ENCODE measurements at places on chromosomes 12 and 14. TPM values are rescaled to one million over a fixed set of nuclear protein-coding genes. Genes with fewer than 3 reads are reported as not detected.

ZBTB1 gene
- total RNA-seq = 20.2 TPM

- no peak for DNase-seq
These were observed 19.3 kb upstream of the KIF26A start for GRCh38 chr14:104119119-104119487.

DNA sequence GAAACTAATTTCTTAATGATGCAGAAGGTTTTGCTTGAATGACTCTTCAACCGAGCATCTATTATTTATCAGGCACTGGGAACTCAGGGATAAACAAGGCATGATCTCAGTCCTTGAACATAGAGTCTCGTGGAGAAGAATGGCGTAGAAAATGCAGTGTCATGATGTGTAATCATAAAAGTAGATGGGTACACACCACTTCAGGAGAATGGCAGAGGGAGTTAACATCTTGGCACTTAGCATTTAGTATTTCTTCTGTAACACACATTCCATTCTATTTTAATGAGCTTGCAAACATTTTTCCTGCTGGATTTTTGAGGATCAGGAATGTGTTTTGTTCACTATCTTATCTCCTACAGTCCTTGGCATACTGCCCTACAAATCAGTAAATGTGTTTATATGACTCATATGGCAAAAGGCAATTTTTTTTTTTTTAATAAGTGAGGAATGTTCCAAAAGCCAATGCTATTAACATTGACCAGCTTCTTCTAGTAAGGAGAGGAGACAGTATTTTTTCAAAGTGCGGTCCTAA lies 3.8 kb downstream of the TXNRD1 start:
- DNase-seq = peak; percentile 98

- DNase-seq = no peak
These were observed 66.5 kb upstream of the DDX11 start for GRCh38 chr12:31007153-31007495.

GRCh38 chr14:67510121-67510520 lies 21.6 kb upstream of the TMEM229B start:
- DNase-seq = no peak

- DNase-seq = no peak
These were observed 3.8 kb upstream of the EMP1 start for GRCh38 chr12:13192719-13193118.

GRCh38 chr14:95547626-95548327 lies 12.9 kb downstream of the GLRX5 start:
- DNase-seq = peak; percentile 50

GRCh38 chr12:18990856-18991255 lies 138.7 kb upstream of the PLEKHA5 start:
- DNase-seq = no peak

DNA sequence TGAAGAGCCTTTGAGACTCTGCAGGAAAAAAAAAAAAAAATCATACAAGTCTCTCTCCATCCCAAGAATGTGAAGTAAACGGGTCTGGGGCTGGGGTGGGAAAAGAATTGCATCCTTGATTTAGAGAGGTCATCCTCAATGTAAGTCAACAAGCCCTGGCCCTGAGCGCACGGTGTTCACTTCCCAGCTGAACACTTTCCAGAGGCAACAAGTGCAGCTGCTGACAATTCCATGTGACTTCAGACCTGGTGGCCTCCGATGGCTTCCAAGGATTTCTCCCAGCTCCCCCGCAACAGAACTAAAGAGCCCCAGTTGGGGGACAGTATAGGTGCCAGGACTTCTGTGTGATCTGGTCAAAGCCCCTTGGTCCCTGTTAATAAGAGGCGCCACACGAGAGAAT lies 2.4 kb downstream of the RILPL1 start:
- DNase-seq = no peak

GRCh38 chr12:131896811-131897270 lies 2.4 kb downstream of the ULK1 start:
- DNase-seq = no peak

DNA sequence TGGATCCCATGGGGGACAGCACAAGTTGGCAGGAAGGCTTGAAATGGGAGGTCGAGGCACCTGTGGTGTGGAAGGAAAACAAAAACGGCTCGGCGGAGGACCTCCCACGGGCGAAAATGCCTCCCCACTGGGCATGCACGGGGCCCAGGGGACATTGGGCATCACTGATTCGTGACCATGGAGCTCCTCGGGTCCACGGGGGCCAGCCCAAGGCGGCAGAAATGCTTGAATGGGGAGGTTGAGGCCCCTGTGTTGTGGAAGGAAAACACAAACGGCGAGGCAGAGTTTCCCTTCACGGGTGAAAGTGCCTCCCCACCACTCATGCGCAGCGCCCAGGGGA lies 376.0 kb downstream of the ALG10 start:
- DNase-seq = no peak
